ENCODE measurements at places on chromosomes 5 and 9. TPM values are rescaled to one million over a fixed set of nuclear protein-coding genes. Genes with fewer than 3 reads are reported as not detected.

The CD274 gene
- 57.6 TPM for total RNA-seq

The GIN1 gene
- total RNA-seq: 7.5 TPM

The CDKN2B-AS1 gene
- total RNA-seq: 0.42 TPM

The OSMR gene
- not detected for total RNA-seq

The PCDHGA12 gene
- total RNA-seq: 0.12 TPM

The CDC20B gene
- not detected for total RNA-seq

The CDH6 gene
- not detected for total RNA-seq
